ENCODE measurements at places on chromosomes 6 and 20. TPM values are rescaled to one million over a fixed set of nuclear protein-coding genes. Genes with fewer than 3 reads are reported as not detected.

GRCh38 chr20:16708602-16709001, 21.2 kb upstream of the SNRPB2 start:
- DNase-seq: no peak

- no peak for DNase-seq
Measured at GRCh38 chr6:127956956-127957355, 56.1 kb upstream of the THEMIS start.

DNA sequence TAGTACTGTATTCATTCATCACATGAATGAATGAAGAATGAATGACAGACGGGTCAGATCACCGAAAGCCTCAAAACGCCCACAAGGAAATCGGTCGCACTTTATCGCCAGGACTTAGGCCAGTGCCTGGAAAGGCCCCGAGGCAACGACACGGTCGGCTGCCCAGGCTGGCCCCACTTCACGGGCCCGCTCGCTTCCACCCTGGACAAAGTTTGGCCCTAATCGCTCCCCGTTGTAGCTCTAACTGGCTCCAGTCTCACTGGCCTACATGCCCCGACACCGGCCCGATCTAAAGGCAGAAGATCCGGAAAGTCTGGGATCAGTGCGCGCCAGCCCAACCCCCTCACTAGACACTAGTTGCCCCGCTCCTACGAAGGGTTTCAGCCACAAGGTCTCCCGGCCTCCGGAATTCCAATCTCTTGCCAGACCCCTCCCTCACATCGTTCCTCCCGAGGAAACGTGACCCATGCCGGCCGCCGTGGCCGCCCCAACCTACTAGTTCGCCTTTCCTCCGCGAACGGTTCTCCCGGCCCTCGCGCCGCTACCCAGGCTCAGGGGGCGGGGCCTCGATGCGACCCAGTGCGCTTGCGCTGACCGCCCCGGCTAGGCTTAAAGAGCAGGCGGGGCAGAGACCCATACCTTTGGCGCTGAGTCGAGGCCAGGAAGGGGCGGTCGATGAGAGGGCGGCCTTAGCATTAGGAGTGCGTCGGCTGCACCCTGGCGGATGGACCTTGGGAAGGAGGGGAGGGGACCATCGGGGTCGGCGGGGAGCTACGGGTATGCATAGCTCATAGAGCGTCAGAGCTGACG, at the start of the genes GSS and MYH7B:
TSS of gene GSS (minus strand) at position 576 of the 810 bp plus-strand sequence. CDS start 3,954 bp downstream, outside the sequence.
TSS of gene MYH7B (plus strand) at position 638 of the 810 bp plus-strand sequence. CDS start 22,138 bp downstream, outside the sequence.
- no peak for DNase-seq

DNA sequence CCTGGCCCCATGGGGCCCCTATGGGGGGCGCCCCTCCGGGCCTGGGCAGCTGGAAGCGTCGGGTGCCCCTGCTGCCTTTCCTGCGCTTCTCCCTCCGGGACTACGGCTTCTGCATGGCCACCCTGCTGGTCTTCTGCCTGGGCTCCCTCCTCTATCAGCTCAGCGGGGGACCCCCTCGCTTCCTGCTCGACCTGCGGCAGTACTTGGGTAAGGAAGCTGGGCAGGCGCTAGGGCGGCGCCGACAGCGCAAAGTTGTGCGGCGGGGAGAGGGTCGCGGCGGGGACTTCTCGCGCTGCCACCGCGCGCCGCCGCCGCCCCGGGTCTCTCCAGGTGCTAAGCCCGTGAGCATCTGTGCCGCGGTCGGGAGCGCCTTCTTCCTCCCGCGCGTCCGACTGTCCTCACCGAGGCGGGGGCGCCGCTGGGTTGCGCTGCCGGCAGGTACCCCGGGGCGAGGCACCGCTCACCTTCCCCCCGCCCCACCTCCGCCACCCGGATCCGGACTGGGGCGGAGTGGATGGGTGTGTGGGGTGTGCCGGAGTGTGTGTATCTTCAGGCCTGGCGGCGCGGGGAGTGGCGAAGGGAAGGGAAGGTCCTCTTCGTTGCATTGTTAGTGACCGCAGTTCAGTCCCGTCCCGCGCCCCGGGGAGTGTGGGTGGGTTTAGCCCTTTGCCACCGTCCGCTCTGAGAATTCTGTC, 788 bp downstream of the UST start:
- DNase-seq: no peak

- DNase-seq: no peak
Measured at GRCh38 chr6:160069050-160069454, 52.6 kb upstream of the SLC22A1 start.

- DNase-seq: no peak
Measured at GRCh38 chr6:6622501-6622900, 34.0 kb downstream of the LY86 start.

DNA sequence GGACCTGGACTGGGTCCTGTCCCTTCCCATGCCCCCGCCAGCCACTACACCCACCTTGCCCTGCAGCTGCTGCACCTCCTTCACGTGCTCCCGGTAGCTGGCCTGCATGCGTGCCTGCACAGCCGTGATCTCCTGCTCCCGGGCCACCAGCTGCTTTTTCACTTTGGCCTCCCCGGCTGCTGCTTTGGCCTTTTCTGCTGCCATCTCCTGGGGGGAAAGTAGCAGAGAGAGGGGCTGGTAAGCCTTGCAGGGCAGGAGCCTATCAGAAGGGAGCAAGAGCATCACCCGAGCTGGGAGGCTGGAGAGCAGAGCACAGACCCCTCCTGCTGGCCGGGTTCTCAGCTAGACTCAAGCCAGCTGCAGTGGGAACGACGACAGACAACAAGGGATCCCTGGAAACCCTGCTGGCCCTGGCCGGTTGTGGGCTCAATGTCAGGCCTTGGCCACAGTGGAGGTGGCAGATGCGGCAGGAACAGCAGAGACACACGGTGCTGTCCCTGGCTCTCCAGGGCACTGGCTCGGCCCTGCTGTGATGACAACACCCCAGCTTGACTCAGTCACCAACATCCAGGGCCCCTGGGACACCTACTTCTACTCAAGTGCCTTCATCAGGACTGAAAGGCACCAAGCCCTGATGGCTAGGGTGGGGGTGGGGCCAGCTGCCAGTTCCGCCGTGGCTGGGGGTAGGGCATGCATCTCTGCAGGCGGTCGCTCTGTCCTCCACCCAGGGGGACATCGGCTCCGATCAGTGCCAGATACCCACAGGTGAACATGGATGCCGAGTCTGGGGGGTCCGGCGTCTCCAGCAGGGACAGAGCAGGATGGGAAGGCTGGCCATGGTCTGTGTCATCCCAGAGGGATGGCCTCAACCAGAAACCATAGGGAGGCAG, 45.3 kb downstream of the RRBP1 start:
- no peak for DNase-seq

DNA sequence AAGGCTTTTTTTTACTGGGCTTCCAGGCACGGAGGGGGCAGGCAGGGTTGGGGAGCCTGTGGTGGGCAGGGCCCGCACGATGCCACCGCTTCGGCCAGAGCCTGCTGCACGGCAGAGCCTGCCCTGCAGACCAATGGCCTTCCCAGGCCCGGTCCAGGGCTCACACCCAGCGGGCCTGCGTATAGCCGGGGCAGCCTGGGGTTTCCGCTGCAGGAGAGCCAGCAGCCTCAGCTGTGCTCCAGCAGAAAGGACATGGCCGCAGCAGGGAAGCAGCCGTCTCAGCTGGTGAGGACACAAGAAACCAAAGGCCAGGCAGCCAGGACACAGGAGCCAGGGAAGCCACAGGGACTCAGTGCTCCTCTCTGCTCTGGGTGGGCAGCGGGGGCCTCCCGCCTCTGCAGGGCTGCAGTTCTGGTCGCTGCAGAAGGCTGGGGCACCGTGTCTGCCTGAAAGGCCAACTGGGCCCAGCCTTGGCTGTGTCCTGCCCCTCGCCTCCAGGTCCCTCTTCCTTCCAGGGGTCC, 90.6 kb downstream of the TTLL2 start:
- DNase-seq: no peak

DNA sequence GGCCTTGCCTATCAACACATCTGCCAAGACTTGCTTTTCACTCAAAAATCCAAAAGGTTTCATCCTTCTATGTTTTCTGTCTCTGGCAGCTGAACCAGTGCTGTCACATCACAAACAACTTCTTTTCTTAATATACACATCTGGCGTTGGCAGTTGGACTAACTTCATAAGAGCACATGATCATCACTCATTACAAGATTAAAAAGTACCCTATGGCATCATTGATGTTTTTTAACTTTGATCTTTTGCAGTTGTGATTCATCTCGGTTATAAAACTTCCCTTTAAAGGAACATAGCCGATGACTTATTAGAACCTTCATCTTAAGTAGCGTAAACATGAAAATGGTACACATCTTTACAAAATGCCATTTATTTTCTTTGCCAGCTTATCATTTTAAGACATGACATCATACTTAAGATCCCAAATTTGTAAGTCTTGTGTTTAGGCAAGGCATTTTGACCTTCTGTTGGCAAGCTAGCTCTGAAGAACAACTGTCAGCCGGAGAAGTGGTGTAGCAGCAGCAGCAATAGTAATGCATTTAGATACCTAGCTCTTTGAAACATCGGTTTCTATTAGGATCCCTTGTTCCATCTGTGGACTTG, 64.2 kb upstream of the SUPT3H start:
- no peak for DNase-seq

GRCh38 chr20:54020348-54020747, 50.0 kb downstream of the BCAS1 start:
- DNase-seq: no peak

DNA sequence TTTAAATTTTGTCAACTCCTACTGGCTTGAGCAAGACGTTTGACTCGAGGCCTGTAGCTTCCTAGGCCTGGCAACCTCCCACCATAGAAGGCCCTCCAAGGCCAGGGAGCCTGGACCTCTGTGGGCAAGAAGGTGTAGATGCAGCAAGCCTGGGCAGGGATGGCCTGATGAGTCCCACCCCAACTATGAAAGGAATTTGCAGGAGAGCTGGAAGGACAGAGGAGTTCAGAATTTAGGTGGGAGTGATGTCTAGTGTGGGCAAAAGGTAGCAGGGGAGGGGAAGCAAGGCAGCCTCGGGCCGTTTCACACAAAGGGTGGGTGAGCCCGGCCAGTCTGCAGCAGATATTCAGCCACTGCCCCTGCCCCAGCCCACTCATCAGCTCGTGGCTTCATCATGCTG, 245.2 kb downstream of the CDH26 start:
- no peak for DNase-seq

DNA sequence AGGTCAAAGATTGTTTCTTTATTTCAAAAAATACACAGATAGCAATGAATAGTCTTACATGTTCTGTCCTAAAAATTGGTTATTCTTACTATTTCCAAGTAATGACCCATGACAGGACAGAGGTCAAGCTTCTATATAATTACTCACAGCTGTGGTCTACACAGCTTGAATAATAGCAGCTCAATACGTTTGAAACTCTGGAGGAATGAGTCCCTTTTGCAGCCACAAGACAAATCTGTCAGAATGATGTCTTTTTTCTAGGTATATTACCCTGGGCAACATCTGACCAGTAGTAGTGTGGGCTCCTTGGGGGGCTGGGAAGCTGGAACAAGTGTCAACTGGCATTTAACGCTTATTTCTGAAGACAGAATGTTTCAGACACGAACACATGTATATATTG, 84.9 kb upstream of the HTR1B start:
- no peak for DNase-seq

DNA sequence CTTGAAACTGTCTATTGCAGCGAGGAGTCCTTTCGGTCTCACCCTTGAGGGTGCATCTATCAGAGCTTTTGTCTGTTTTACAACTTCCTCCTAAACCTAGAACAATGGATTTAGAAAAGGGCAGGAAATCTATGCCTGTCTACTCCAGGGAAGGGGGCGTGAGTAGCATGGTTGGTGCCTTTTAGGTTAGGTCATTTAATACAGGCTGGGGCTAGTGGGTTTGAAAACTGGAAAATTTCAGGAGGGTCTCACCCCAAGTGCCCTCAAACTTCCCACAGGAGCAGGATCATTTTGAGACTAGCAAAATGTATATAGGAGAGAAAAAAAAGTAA, 33.5 kb upstream of the BMP6 start:
- DNase-seq: no peak

DNA sequence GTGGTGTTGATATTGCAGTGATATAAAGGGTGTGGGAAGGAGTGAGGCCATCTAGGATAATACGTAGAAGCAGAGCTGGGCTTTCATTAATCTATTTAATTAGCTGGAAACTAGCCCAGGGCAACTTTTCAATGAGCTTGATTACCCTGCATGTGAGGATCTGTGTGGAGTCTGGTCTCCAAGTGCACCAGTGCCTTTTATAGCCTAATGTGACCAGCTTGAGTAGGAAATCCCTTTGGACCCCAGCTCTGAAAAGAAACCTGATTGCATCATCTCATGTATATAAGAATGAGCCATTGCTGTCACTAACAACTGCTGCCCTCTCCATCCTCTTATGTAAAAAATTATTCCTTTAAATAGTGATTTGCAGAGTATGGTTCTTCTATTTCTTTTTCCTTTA, 72.6 kb downstream of the CD109 start:
- DNase-seq: no peak

DNA sequence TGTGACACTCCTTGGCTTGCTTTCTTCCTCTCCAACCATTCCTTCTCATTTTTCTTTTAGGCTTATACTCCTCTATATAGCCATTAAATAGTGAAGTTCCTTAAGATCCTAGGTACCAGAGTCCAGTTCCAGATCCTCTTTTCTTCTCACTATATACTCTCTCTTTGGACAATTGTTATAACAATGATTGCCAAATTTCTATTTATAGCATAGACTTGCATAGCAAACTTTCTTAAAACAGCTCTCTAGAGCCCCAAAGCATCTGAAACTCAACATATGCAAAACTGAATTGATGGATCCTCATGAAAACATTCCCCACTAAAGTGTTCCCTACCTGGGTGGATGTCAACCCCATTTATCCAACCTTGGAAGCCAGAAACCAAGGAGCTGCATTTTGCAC, 13.4 kb downstream of the PHIP start:
- DNase-seq: no peak

- DNase-seq: no peak
Measured at GRCh38 chr6:148967541-148967956, 220.7 kb downstream of the UST start.

DNA sequence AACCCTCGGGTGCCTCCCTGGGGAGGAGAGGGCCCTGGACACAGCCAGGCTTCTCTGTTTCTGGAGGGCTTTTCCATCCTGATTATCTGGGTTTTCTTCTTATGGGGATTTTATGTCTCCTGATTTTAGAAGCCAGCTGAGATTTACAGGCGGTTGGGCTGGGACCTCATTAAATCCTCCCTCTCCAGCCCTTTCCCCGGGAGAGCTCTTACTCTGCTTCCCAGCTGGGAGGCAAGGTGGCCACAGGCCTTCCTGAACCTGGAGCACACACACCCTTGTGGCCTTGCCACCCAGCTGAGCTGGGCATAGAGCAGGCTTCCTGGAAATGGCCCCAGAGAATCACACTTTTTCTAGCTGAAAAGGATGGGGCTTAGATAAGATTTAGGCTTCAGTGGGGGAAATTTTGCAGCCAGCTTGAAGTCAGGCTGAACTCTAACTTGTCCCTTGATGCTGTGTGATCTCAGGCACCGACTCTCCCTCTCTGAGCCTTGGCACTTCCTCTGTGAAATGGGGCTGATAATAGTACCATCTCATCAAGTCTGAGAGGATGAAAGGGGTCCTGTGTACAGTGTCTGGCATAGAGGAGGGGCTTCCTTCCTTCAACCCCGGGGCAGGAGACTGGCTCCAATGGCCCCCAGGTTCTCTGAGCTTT, 16.6 kb downstream of the VSTM2L start:
- no peak for DNase-seq

The TRIM38 gene
- 3.0 TPM for total RNA-seq

The RIPOR2 gene
- under 0.01 TPM for total RNA-seq

The RRAGD gene
- total RNA-seq: 10.8 TPM

The ADGB gene
- not detected for total RNA-seq

The C20orf204 gene
- total RNA-seq: not detected

The HRH3 gene
- total RNA-seq: not detected

The TFAP2B gene
- total RNA-seq: 8.3 TPM

The NT5E gene
- 145 TPM for total RNA-seq

The TRIM15 gene
- not detected for total RNA-seq

The FAM184A gene
- total RNA-seq: 1.2 TPM

The LY6G5C gene
- total RNA-seq: 1.1 TPM

The SYCP2 gene
- 0.29 TPM for total RNA-seq
